ENCODE measurements at places on chromosomes 2 and 18.
A peak's percentile ranks its signal among the peaks of the same experiment; 100 is the strongest.

DNA sequence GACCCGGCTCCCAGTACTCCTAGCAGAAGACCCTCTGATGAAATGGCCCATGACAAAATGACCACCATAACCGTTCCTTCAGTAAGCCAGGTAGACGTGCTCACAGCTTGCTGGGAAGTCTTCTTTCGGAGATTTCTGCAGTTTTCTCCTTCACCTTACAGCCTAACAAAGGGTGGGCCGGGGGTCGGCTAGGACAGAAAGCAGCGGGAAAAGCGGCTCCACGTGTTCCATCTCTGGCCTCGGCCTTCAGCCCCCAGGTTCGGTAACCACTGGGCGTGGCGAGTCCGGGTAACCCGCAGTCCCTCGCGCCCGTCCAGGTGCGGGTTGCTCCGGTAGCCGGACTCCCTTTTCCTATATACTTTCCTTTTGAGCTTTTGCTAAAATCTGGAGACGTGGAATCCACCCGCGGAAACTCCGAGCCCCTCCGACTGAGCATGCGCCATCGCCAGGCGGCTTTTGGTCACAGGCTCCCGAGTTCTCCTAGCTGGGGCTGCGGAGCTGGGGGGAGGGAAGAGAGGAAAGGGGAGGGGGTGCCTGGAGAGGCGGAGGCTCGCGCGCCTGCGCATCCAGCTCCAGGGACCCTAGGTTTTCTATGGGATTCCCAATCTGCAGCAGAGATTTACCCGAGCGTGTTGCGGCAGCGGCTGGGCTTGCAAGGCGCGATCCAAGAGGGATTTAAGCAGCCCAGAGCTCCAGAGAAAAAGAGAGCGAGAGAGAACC lies at the start of gene VSNL1:
Gene VSNL1, plus strand, starts transcription at position 604 of the 720 bp plus-strand sequence. CDS start 51,379 bp downstream, outside the sequence.
- peak; percentile 95 for DNase-seq

- peak; percentile 2 for DNase-seq
Measured at GRCh38 chr2:152950126-152950525, 231.7 kb downstream of the ARL6IP6 start.

DNA sequence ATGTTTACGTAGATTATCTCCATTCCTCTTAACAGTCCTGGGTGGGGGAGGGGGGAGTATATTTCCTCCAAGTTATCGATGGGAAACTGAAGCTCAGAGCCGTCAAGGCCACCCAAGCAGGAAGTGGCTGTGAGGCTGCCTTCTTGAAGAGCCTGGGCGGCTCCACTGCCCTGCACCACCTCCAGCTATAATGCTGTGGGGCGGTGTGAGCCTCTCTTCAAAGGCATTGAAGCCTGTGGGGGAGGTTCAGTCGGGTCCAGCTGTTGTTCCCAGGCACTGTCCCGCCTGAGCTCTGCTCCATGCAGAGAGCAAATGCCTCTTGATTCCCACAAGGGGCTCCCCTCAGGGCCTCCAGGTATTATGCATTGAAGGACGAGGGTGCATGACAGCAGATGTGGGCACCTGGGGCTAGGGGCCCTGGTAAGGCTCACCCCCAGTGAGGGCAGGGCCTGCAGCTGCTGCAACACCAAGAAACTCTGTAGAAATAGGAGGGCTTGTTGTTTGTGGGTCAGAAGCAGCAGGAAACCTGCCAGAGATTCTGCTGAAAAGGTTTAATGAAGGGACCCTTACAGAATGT lies 29.5 kb upstream of the LAPTM4A start:
- DNase-seq, result no peak

GRCh38 chr18:76752400-76752799 lies 70.0 kb upstream of the ZNF236 start:
- no peak for DNase-seq

DNA sequence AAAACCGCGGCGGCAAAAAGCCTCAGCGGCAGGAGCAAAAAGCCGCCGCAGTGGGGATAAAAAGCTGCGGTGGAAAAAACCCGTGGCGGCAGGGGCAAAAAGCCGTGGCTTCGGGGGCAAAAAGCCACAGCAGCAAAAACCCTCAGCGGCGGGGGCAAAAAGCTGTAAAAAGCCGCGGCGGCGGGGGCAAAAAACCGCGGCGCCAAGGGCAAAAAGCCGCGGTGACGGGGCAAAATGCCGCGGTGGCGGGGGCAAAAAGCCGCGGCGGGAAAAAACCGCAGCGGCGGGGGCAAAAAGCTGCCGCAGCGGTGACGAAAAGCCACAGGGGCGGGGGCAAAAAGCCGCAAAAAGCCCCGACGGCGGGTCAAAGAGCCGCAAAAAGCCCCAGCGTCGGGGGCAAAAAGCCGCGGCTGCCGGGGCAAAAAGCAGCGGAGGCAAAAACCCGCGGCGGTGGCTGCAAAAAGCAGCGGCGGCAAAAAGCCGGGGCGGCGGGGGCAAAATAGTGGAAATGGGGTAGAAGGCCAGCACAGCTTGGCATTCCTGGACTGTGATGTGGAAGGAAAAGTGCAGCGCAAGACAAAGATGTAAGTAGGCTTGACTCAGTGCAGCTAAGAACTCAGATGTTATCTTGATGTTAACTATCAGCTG lies 151.8 kb downstream of the ANKRD30BL start:
- peak; percentile 10 for DNase-seq

- DNase-seq, result no peak
Measured at GRCh38 chr2:62800618-62801017, 95.1 kb downstream of the EHBP1 start.

- DNase-seq, result peak; percentile 68
Measured at GRCh38 chr2:150255528-150255927, 231.9 kb downstream of the RND3 start.

- DNase-seq, result no peak
Measured at GRCh38 chr2:125566422-125566821, 1089.5 kb upstream of the GYPC start.

- no peak for DNase-seq
Measured at GRCh38 chr18:77055429-77056300, 76.9 kb downstream of the MBP start.

- no peak for DNase-seq
Measured at GRCh38 chr2:143150287-143150686, 21.1 kb downstream of the ARHGAP15 start.

DNA sequence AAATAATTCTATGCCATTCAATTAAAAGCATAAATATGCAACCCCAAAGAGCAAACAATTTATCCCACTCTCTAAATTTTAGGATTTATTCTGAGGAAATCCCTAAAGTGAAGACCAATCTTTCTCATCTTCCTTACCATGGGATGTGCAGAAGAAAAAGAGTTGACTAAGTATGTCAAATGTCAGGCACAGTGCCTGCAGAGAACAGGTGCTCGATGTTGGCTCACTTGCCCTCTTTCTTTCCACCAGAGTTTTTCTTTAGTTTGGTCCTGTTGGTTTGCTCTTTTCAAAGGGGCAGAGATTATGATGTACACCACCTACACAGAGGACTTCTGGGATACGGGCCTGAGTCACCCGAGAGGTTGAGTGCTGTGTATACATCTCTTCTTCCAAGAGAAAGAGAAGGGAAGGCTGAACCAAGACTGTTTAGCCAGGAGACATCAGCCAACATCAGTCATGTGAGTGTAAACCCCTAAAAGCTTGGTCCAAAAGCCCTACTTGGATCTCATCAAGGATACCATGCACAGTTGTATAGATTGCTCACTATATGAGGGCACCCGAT lies 51.7 kb downstream of the SUMO1 start:
- no peak for DNase-seq

DNA sequence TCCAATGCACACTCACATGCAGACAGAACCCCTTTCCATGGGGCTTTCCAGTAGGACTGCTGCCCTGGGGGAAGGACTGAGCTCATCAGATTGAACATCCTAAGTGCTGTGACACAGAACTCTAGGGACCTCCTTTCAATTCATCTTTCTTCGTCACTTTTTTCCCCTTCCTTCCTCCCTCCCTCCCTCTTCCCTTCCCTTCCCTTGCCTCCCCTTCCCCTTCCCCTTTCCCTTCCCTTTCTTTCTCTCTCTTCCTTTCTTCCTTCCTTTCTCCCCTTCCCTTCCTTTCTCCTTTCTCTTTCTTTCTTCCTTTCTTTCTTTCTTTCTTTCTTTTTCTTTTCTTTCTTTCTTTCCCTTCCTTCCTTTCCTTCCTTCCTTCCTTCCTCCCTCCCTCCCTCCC lies 39.6 kb upstream of the GATA6 start:
- DNase-seq, result no peak

GRCh38 chr2:206336861-206337260 lies 62.4 kb downstream of the ZDBF2 start:
- DNase-seq, result no peak

GRCh38 chr2:188765522-188766470 lies 208.4 kb upstream of the COL3A1 start:
- peak; percentile 79 for DNase-seq

DNA sequence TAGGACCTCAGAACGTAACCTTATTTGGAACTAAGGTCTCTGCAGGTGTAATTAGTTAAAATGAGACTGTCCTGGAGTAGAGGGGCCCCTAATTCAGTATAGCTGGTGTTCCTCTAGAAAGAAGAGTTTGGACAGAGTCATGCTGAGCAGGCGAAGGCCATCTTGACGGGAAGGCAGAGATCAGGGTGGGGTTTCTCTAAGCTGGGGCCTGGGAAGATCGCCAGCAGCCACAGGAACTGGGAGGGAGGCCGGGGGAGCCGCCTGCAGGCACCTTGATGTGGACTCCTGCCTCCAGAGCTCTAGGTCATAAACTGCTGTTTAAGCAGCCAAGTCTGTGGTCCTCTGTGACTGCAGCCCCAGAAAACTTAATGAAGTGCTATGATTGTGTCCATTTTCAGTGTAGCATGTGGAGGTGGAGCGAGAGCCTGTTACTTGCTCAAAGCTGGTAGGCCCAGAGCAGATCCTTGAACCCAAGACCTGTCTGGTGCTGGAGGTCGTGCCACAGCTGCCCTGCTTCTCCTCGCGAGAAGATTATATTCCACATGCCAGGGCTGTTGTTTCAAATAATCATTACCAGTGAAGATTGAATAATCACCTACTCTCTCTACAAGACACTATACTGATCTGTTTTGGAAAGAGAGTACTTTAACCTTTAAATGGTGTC lies 105.7 kb downstream of the TPO start:
- DNase-seq, result peak; percentile 14

DNA sequence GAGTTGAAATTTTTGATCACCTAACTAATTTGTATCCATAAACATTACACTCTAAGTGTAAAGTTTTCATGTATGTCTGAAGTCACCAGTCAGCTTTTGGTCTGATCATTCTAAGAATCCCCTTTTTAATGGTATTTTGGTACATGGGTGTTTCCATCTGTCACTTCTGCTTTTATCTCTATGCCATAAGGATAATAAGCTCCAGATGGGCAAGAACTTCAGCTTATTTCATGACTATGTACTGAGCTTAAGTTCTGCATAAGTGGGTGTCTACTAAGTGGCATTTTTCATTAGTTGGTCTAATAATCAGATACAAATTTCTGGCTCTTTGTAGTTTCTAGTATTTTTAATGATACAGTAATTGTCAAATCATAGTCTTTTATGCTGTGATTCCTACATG lies 20.4 kb downstream of the UBXN4 start:
- no peak for DNase-seq

DNA sequence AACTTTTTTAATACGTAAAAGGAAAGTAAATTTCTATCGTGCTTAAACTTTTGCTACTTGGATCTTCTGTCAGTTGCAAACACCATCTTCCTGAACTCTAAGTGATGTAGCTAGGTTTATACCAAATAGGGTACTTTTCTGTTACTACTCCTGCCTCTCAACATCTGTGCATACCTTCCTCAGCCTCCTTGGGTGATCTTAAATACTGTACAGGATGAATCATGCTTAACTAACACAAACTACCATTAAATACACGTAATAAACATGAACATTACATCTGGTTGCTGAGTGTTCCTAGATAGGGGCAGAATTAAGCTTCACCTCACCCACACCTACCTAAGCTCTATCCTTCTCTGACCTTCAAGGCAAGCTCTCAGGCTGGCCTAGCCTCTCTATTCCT lies 398.0 kb downstream of the TXNL1 start:
- DNase-seq, result peak; percentile 66

DNA sequence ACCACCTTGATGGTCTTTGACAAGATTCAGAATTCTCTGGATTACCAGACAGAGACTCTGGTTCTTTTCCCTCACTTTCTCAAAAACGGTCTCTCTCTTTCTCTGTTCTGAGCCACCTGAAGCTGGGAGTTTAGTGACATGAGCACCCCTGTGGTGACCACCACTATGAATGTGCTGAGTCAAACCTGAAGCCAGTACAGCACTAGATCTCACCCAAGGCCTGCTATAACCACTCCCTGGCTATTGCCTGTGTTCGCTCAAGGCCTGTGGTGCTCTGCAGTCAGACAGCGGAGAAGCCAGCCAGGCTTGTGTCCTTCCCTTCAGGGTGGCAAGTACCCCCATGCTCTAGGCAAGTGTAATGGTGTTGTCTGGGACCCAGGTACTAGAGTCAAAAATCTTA lies 828.9 kb upstream of the NXPH2 start:
- no peak for DNase-seq

DNA sequence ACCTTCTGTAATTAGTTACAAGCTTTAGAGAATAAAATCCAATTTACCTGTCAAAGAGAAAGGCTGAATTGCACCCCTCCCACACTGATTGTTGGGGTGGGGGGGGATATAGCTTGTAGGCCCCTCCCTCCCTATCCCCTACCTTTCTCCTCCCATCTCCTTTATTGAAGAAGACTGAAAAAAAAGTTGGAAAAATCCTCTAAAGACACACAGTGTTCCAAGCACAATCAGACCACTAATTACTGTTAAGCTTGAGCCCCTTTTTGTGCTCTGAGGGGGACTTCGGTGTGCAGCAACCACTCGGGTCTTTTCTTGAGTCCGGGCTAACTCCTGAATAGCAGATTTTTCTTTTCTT lies 43.0 kb upstream of the FZD5 start:
- no peak for DNase-seq

GRCh38 chr18:43533371-43533770 lies 256.1 kb upstream of the SYT4 start:
- peak; percentile 20 for DNase-seq

DNA sequence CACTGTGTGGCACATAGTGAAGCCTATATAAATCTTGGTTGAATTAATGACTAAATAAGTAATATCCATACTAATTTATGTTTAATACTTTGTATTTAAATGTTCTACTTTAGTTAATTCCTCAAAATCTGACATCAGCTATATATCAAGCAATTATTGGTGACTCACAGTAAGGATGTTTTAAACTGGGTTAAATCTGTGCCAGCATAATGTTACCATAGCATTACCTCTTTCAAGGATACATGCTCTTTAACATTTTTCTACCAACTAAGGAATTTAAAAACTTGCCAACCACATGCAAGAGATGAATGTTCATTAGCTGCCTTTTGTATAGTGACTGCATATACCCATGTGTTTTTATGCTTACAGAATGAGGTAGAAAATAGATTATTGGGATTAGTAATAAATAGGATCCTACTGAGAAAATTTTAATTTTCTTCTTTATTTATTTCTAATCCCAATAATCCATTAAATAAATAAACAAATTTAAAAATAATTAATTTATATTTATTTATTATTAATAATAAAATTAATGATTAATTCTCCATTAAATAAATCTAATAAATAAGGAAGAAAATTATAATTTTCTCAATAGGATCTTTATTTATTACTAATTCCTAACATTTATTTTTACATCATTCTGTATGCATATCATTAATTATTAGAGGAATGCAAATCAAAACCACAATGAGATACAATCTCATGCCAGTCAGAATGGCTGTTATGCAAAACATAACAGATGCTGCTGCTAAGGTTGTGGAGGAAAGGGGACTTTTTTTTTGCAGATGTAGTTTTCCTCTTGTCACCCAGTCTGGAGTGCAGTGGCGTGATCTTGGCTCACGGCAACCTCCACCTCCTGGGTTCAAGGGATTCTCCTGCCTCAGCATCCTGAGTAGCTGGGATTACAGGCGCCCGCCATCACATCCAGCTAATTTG lies 410.7 kb upstream of the DSEL start:
- DNase-seq, result peak; percentile 38
